NCI-H460 (cell line): ENCODE measurements at places on chromosomes 5 and 9.

DNA sequence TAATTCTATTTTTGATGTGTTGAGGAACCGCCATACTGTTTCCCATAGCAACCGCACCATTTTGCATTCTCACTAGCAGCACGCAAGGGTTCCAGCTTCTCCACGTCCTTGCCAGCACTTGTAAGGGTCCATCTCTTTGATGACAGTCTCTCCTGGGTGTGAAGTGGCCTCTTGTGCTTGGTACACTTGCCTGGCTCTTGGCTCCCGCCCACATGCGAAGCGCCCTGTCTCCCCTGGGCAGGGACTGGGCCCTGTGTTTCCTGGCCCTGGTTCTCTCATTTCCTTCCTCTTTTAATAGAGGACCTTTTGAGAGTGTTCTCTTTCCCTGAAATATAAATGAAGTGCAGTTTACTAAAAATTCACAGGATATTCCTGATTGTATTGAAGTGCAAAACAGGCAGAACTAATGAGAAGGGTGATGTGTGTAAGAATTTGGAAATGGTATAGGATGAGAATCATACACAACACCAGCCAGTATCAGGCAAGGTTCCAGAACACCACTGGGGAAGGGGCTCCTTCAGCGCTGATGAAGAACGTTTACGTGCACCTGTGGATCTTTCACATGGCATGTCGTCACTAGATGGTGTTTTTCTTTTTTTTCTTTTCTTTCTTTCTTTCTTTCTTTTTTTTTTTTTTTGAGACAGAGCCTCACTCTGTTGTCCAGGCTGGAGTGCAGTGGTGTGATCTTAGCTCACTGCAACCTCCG is 73.0 kb downstream of the EHMT1 start:
- no peak for DNase-seq

DNA sequence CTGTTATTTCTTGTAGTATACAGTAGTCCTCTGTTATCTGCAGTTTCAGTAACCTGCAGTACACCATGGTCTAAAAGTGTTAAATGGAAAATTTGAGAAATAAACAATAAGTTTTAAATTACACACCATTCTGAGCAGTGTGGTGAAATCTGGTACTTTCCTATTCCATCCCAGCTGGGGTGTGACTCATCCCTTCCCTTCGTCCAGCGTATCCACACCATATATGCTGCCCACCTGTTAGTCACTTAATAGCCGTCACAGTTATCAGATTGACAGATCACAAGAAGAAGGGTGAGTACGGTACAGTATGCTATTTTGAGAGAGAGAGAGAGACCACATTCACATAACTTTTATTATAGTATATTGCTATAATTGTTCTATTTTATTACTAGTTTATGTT is 28.9 kb downstream of the FAM151B start:
- DNase-seq = no peak

DNA sequence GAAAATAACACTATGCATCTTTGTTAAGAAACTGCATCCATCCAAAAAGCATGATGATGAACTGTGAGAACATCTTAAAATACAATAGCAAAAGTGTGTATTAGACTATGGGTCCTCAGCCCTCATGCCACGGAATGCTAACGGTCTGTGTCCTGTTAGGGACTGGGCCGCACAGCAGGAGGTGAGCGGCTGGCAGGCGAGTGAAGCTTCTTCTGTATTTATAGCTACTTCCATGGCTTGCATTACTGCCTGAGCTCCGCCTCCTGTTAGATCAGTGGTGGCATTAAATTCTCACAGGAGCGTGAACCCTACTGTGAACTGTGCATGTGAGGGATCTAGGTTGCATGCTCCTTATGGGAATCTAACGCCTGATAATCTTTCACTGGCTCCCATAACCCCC is 129.8 kb downstream of the NXNL2 start:
- DNase-seq = no peak

DNA sequence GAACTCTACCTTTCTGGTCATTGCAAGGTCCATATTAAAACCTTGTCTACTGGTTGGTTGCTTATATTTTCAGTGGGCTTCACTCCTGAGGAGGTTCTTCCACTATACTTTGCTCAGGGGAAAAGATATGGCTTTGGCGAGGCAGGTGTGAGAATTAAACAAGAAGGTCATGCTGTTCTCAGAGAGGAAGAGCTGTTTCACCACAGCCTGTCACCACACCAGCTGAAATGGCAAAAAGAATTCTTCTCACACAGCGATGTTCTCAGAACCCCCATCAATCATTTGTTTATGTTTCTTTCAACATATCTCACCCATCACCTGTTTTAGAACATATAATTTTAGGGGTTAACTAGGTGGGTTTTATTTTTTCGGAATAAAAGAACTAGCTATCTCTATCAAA is 38.6 kb downstream of the CAPSL start:
- DNase-seq = no peak

DNA sequence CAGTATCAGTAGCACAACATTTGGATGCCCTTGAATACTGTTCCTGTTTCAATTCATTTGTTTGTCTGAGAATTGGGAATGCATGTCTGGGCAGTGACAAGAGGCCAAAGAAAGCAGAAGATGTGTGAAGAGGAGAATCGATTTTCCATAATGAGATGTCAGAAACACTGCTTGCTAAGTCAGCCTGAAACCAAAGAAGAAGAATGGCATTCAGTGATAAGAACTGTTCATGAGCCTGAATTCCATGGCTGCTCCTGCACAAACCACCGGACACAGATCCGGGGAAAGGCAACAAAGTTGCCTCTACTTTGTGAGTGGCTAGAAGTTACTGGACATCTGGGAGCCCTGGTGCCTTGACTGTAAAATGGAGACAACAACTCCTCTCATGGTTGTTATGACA is 207.2 kb upstream of the RASEF start:
- DNase-seq = no peak

GRCh38 chr9:18428661-18429060 is 45.3 kb upstream of the ADAMTSL1 start:
- DNase-seq = no peak

- peak; percentile 74 for DNase-seq
These were observed 673.4 kb upstream of the MEF2C start for GRCh38 chr5:89556215-89556913.

DNA sequence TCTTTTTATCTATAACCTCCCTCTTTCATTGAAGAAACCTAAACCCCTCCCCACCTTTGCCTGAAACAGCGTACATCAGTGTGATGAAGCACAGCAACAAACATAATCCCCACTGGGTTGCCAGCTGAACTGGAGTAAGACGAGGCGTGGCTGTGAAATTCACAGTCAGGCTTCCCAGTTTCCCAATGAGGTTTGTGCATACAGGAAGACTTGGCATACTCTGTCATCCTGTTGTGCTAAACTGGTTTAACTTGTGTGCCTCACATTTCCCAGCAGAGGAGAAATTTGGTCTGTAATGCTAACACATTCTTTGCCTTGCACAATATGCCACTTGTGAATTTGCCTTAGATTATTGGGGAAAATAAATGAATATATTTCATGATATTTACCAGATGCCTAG is 121.5 kb downstream of the SV2C start:
- no peak for DNase-seq
